ENCODE measurements at places on chromosomes 13 and 19. TPM values are rescaled to one million over a fixed set of nuclear protein-coding genes. Genes with fewer than 3 reads are reported as not detected.

GRCh38 chr19:47322058-47322457 lies 9.9 kb upstream of the C5AR2 start:
- no peak for DNase-seq

DNA sequence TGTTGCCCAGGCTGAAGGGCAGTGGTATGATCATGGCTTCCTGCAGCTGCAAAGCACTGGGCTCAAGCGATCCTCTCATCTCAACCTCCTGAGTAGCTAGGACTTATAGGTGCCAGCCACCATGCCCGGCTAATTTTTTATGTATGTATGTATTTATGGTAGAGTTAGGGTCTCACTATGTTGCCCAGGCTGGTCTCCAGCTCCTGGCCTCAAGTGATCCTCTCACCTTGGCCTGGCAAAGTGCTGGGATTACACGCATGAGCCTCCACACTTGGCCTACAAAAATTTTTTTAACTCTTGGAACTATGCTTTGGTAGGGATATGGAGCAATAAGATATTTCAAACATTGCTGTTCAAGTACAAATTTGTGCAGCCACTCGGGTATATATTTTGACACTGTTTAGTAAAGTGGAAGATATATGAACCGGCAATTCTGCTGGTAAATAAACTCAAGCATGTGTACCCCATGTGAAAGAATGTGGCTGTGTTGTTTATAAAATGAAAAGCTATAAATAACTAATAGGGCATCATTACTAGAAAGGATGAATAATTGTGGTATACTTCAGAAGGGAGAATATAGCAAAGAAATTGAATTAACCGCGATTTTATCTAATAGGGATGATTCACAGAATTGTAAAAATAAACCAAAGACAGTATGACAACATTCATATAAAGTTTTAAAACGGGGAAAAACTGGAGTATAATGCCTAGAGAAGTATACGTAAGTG lies 1.1 kb downstream of the ZNF566 start:
- DNase-seq, result no peak

GRCh38 chr13:89407357-89407756 lies 1736.2 kb downstream of the SLITRK5 start:
- DNase-seq, result no peak

GRCh38 chr13:40780822-40781401 lies 8.5 kb upstream of the SLC25A15 start:
- DNase-seq, result no peak

DNA sequence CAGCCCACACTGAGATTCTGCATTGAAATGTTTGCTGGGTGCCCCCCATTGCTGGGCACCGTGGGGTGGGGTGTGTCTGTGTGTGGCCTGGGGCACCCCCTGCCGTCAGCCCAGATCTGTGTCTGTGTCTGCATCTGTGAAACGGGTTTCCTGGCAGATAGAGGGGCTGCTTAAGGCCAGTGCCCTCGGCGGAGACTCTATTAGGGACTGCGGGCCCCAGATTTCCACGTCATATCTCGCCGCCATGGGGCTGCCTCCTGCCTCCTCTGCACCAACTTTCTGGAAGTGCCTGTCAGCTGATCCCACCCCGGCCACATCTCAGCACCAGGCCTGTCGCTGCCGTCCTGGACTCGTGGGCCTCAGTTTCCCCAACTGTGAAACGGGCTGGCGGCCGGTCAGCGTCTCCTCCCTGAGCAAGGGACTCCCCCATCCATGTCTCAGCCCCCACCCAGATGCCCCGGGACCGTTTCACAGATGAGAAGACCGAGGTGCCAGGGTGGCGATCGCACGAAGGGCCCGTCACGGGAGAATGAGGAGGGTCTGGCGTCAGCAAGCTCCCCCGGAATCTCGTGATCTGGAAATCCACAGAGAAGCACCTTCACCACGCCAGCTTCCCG lies 21.4 kb downstream of the ARID3A start:
- DNase-seq, result no peak

DNA sequence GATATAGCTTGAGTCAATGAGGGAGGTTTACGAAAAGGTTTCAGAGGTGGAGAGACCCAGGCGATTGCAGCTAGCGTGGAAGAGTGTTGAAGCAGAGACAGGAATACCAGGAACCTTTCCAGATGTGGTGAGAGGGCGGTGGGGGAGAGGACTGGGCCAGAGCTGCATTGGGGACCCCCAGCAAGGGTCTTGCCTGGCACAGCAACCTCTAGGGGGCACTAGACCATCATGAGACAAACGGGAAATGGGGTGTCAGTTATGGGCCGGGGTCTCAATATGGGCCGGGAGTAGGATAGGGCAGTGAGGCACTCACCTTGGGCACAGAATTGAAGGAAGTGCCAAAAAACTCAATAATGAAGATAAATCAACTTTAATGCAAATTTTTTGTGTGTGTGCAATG lies 2.1 kb upstream of the LRP3 start:
- no peak for DNase-seq

- no peak for DNase-seq
These were observed 23.9 kb upstream of the CXCL17 start for GRCh38 chr19:42466521-42467182.

- no peak for DNase-seq
These were observed 8.1 kb upstream of the SIN3B start for GRCh38 chr19:16821081-16821480.

- DNase-seq, result no peak
These were observed 140.0 kb downstream of the MYO16 start for GRCh38 chr13:108769213-108770070.

The FOSB gene
- total RNA-seq, result 10.4 TPM

The DKKL1 gene
- not detected for total RNA-seq

The RDH8 gene
- not detected for total RNA-seq

All from urinary bladder (tissue), 4 donors.